ENCODE measurements at places on chromosomes 5 and 9.

GRCh38 chr5:72651779-72652178 is 144.6 kb upstream of the ZNF366 start:
- no peak for DNase-seq

DNA sequence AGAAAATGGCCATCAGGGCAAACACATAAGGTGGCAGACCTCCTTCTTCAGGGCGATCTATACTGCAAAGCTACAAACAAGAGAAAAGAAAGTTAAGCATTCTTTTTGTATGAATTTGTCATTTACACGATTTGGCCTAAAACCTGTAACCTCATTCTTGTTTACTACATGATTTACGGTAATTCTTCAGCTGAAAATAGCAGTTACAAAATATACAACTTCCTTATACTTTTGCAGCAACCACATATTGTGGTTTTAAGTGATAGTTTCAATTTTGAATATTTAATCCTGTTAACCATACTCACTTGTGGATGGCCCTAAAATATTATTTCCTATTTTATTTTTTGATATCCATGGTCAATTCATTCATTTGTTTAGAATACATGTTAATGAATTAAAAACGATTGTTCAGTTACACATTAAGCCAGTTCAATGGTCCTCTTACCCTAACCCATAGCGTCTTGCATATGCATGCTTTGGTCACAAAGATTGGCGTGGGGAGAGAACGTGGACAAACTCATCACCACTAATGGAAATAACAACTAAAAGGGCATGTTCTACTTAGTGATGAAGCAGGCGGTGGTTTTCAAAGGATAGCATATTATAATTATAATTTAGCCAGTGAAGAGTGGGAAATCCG is 16.6 kb downstream of the TUT7 start:
- no peak for DNase-seq

GRCh38 chr5:156534085-156534484 is 207.1 kb downstream of the SGCD start:
- no peak for DNase-seq

DNA sequence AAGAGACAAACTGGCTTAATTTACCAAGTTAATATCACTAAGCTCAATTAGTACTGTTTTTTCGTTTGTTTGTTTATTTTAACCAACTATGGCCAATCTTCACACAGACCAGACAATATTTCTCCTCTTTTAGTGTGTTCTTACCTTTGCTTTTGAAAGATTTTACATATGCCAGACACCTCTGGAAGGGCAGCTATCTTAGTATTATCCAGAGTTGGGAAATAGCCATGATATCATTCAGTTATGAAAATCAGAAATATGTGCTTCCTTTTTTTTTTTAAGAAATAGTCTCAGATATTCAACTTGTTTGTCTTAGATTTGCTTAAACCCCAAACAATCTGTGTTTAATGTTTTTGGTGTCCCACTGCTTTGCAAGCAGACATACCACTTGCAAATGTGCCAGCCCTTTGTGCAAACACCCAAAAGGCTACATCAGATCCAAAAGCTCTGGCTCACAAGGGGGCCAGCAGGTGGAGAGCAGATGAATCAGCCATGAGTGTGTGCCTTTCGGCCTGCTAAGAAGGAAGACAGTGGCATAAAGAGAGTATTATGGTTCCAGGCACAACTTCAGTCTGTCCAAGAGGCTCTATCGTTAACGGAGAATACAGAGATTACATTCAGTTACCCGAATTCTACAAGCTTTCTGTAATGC is 147.6 kb downstream of the EFNA5 start:
- no peak for DNase-seq

- DNase-seq, result no peak
Observed at GRCh38 chr5:149745-150485, 41.4 kb upstream of the LRRC14B start.

GRCh38 chr9:95176755-95177319 is 140.7 kb downstream of the FANCC start:
- no peak for DNase-seq

DNA sequence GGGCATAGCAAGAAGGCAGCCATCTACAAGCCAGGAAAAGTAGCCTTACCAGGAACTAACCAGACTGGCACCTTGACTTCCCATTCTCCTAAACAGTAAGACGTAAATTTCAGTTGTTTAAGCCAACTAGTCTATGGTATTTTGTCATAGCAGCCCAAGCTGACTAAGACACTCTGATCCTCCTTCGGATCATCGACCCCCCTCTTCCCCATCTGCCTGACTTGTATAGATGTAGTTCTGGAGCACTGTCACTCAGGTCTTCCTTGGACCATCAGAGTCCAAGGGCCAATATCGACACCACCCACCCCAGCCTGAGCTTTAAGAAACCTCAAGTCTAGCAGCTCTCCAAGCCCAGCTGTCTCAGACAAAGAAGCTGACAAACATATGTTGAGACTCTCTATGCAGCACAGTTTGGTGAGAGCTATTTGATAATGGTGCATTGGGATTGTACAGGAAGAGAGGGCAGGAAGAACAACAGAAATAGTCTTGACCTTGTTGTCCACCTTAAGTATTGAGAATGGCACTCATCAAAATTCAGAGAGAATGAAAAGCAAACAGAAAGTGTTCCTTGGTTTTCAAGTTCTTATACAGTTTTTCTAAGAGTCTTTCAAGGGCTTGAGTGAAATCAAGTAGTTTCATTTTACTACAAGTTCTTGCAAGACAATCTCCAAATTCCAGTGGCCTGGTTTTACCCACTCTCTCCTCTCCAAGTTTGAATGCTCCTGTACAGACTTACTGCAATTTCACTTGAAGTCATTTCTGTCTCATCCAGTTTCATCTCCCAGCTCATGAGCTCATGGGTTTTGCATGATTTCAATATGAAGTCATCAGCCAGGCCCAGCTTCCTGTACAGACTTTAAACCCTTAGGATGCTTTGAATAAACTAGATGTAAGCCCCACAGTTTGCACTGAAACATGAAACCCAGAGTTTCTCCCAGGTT is 122.3 kb upstream of the RAI14 start:
- no peak for DNase-seq

Measured in stimulated activated CD8-positive, alpha-beta memory T cell treated with anti-CD3 and anti-CD28 coated beads, Interleukin-7, amount 100 ng/mL, for 1 hour (primary cell).